Fibroblast of the aortic adventitia (primary cell): ENCODE measurements at places on chromosomes 11 and 22. TPM values are rescaled to one million over a fixed set of nuclear protein-coding genes. Genes with fewer than 3 reads are reported as not detected.

DNA sequence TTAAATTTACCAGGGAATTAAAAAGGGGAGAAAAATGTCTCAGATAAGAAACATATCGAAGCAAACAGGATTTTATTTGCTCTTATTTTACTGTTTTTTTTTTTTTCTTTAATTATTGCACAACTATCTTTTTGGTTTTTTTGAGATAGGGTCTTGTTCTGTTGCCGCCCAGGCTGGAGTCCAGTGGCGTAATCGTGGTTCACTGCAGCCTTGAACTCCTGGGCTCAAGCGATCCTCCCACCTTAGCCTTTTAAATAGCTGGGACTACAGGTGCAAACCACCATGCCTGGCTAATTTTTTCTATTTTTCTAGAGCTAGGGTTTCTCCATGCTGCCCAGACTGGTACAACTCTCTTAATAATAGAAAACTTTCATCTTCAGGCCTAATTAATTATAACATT lies 32.5 kb downstream of the DRG1 start:
- no peak for DNase-seq

CECR2 gene
- 0.49 TPM in 1 of 2 replicates, not detected in the other for total RNA-seq

DNA sequence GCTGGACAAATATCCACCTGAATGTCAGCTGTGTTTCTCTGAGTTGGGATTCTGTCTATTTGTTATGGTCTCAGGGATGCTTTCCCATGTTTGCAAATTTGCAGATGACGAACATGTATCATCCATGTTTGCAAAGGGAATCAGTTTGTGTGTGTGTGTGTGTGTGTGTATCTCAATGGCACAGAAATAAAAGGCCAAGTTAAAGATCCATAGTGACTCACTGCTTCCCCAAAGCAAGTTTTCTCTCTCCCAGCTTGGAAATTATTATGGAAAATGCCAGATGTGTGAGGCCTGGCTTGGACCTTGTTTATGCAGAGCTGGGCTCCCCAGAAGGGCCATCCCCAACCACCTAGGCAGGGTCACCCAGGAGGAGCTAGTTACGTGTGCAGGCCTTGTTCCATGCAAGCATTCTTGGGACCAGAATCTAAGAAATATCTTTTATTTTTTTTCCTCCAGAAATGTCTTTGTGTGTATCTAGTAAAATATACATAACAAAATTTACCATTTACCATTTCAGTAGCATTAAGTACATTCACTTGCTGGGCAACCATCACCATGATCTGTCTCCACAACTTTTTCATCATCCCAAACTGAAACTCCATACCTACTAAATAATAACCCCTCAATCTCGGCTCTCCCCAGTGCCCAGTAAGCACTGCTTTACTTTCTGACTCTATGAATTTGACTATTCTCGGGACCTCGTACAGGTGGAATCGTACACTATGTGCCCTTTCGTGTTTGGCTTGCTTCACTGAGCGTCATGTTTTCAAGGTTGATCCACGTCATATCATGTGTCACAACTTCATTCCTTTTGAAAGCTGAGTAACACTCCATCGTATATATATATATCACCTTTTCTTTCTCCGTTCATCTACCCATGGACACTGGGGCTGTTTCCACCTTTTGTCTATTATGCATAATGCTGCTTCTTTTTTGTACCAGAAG lies 56.6 kb upstream of the WNT7B start:
- DNase-seq, result peak; percentile 59

C11orf86 gene
- not detected in 2 replicates for total RNA-seq

GRCh38 chr11:44104481-44105294 lies 9.2 kb downstream of the EXT2 start:
- peak; percentile 45 for DNase-seq

P2RX6 gene
- 0.63 and 5.9 TPM in 2 replicates for total RNA-seq

DNA sequence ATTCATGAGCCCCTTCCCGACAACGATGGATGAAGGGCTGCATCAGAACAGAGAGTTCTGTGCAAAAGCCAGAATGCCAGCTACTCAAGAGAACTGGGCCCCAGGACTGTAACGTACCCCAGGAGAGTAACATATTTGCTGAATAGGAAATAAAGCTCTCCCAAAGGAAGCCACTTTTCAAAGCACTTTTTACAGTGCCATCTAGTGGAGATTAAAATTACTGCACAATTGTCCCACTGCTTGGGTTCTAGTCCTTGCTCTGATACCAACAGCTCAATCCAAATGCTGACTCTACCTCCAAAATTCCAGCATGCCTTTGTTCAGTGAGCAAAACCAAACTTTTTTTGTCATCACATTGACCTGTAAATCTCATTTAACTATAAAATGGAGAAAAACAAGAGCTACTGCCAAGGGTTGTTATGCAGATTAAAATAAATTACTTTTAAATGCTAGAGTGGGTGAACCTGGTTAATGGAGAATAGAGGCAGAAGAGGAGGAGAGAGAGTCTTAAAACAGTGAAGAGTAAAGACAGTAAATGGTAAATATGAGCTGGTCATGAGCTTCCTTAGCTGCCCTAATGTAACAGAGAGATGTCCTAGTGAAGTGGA lies 87.6 kb upstream of the FSHB start:
- DNase-seq, result peak; percentile 43

DNA sequence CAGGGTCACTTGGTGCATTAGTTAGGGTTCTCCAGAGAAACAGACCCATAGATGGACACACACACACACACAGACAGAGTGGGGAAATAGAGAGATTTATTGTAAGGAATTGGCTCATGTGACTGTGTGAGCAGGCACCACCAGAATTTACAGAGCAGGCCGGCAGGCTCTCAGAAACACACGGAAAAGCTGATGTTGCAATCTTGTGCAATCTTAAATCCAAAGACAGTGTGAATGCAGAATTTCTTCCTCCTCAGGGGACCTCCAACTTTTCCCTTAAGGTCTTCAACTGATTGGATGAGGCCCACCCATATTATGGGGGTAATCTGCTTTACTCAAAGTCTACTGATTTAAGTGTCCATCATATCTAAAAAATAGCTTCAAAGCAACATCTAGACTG lies 49.8 kb downstream of the APIP start:
- DNase-seq, result peak; percentile 45

ATG16L2 gene
- total RNA-seq, result 9.1 and 12.4 TPM in 2 replicates

DNA sequence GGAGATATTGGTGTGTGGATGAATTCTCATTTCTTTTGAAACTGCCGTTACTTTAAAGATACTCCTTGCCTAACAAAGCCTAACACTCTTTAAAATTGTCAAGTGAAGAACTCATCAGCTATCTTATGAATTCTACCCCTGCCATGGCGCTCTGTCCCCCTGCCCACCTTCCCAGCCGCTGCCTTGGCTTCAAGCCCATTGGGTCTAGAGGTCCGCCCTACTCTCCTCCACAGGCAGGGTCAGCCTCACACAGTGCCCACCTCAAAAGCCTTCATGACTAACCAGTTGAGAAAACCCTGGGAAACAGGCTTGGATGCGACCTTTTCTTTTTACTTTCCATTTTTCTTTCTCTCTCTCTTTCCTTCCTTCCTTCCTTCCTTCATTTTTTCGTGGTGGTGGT lies 128.6 kb downstream of the RRAS2 start:
- no peak for DNase-seq

FGF4 gene
- total RNA-seq, result 0.08 TPM in 1 of 2 replicates, not detected in the other

WT1 gene
- total RNA-seq, result 0.27 and 46.6 TPM in 2 replicates

DNA sequence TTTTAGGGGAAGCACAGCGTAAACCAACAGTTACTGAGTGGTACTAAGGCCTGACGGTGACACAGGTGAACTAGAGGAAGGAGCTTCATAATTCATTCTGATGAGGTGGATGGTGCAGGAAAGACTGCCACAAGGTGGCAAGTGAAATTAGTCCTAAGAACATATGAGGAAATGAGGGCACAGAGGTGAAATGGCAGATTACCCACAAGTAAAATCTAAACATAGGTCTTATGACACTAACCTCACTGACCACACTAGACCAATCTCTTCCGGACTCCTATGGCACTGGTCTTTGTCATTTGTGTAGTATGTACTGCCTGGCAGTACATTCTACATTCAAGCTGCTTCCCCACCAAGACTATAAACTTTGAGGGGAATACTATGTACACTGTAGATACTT lies 20.2 kb downstream of the GAB2 start:
- no peak for DNase-seq

CARNS1 gene
- total RNA-seq, result 0.09 and 0.16 TPM in 2 replicates

RIBC2 gene
- total RNA-seq, result 5.7 TPM in 1 of 2 replicates, not detected in the other

DNA sequence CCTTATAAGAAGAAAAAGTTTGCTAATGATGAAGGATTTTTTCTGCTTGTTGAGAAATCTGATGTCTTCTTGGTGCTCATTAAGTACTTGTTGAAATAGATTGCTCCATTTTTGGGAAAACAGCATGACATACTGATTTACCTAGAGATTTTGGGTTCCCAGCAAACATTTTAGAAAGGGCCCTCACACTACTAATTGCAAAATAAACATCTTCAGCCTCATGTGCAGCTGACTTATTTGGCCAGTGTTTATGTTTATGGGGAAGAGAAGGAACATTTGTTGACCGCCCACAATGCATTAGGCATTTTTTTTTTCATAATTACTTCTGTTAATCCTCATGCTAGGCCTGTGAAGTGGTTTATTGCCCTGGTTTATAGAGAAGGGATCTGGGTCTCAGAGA lies 40.1 kb downstream of the LDLRAD3 start:
- no peak for DNase-seq

NPAS4 gene
- total RNA-seq, result 0.18 TPM in 1 of 2 replicates, not detected in the other

DNA sequence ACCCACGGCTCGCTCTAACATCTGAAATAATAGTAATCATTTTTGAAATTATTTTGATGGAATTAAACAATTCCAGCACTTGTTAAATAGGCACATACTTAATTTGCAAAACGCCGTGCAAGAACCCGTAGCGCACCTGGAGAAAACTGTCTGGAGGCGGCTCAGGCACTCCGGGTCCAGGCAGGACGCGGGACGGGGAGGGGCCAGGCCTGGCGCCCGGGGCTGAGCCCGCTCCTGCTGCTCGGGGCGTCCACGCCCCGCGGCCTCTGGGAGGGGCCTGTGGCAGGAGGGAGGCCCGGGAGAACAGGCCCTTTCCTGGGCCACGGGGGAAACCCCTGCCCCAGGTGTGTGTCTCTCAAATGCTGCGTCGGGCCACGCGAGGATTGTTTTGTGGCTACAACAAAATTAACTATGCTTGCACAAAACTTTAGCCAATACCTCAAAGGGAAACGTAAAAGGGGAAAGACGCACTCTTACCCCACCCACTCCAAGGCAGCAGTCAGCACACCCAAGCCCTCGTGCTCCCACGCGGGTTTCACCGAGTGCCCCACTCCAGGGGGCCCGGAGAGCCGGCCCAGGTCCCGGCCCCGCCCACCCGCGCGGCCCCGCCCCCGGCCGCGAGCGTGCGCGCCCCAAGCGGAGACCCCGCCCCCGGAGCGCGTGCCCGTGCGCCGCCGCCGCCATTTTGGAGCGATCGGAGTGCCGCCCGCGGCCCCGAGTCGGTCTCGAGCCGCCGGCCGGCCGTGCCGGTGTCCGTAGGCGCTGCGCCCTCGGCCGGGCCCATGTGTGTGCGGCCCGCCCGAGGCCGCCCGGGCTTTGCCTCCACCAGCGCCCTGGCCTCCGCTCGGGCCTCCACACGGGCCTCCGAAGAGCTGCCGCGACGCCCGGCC lies at the start of gene PPP6R2:
Gene PPP6R2, plus strand, starts transcription at position 677 of the 890 bp plus-strand sequence. CDS start 50,582 bp downstream, outside the sequence.
- DNase-seq, result peak; percentile 47

- no peak for DNase-seq
Observed at GRCh38 chr11:115873813-115874212, 369.6 kb upstream of the CADM1 start.

- no peak for DNase-seq
Observed at GRCh38 chr22:43152003-43152356, 621 bp downstream of the TSPO start.

- DNase-seq, result peak; percentile 36
Observed at GRCh38 chr22:29071261-29072045, 1.4 kb upstream of the KREMEN1 start.

DUSP8 gene
- 0.36 TPM in 1 of 2 replicates, not detected in the other for total RNA-seq

CLTCL1 gene
- 4.6 and 7.1 TPM in 2 replicates for total RNA-seq

DNA sequence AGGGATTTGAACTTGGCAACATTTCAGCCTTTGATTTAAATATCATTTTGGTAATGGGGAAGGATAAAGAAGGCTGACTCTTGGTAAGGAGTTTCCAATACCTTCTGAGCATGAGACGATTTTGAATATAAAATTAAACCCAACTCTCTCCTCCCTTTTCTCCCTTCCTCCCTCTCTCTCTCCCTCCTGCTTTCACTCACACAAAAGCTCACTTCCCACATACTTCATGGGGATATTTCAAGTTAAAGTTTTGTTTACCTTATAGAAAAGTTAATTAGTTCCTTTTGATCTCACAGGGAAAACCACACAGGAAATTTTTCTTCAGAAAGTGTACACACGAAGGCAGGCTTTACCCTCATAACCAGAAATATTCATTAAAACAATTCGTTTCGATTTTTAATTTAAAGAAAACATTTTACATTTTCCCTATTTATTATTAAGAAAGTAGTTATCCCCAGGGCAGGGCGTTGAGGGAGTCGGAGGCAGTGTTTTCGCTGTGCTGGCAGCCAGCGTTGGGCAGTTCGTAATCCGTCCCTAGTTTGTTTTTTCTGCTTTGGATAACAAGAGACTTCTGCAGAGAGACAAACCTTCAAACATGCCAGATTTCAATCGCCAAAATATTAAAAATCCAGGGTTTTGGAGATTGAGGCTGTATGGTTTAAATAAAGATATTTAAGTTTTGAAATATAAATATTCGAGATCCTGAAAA lies 25.3 kb upstream of the ALX4 start:
- no peak for DNase-seq

RASSF10 gene
- total RNA-seq, result not detected in 2 replicates

DNA sequence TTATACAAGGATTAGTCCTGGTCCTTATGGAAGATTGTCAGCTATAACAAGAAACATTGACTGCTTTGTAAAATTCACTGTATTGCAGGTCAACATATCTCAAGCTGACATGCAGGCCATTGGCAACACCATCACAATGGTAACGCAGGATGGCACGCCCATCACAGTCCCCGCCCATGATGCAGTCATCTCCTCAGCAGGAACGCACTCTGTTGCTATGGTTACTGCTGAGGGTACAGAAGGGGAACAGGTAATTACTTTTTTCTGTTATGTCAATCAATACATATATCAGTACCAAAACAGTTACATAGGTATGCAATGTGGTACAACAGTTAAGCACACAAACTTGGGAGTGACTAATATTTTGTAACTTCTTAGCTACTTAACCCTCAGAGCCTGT lies 55.3 kb downstream of the ZNF143 start:
- no peak for DNase-seq

- peak; percentile 17 for DNase-seq
Observed at GRCh38 chr22:25475257-25476022, 89.0 kb upstream of the GRK3 start.

DNA sequence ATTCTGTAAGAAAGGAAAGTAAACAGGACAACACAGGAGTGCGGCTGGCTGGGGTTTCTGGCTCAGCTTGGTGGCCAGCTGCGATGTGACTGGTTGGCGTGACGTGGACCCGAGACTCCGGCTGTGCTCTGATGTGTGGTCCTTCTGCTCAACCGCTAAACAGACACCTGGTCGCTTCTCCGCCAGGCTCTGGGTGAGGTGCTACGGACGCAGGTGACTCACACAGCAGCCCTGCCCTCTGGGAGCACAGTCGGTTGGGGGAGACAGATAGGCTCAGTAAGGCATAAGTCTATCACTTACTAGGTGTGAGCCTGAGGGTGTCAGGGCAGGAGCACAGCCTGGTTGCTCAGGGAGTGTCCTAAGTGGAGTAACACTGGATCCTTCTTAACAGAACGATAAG lies 8.2 kb downstream of the RTL6 start:
- DNase-seq, result no peak
